ENCODE measurements at places on chromosomes 1 and 21.

GRCh38 chr21:32364387-32364786, 28.4 kb downstream of the URB1 start:
- no peak for DNase-seq

DNA sequence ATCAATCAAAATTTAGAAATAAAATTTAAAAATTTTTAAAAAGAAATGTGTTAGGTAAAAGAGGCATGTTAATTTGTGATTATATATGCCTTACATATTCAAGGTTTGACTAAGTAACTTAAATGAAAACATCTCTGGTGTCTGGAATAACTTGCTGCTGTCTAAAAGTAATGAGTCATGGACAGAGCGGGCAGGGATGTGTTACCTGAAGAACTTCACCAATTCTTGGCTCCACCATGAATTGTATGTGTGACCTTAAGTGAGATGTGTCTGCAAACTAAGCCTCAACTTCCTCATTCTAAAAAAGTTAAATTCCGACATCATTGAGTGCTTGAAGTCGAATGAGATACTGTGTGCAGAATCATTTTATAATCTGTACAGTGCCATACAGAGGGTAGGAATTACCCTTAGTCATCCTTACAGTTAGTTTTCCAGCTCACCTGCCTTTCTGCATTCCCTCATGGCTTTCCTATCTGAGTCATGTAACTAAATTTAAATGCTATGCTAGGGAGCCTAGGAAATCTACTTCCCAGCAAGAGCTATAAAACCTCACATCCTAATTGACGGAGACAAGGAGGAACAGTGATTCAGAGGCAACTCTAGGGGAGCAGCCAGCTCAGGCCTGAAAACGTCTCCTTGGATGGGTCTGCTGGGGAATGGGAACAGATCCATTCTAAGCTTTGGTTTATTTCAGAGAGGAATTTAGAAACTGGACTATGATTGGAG, 100.7 kb upstream of the TSPAN2 start:
- DNase-seq: no peak

- no peak for DNase-seq
Observed at GRCh38 chr1:25902462-25902861, 3.8 kb downstream of the STMN1 start.

GRCh38 chr1:7225711-7226505, 440.7 kb downstream of the CAMTA1 start:
- no peak for DNase-seq

DNA sequence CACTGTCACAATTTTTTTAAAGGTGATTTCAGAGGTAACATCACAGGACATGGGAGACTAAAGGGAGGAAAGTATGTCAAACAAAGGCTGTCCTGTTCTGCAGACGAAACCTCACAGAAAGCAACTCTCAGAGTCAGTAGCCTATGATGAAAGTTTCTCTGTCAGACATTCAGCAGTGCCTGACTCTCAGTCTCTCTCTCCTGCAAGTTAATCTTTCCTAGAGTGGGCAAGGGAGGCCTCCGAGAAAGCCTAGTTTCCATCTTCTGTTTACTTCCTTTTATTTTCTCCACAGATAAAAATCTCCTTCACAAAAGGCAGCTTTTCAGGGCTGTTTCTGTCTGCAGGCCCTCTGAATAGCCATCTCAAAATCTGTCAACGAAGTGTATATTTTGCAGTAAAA, 24.9 kb upstream of the FMO2 start:
- DNase-seq: no peak

GRCh38 chr1:51558375-51558924, 39.4 kb upstream of the EPS15 start:
- no peak for DNase-seq

DNA sequence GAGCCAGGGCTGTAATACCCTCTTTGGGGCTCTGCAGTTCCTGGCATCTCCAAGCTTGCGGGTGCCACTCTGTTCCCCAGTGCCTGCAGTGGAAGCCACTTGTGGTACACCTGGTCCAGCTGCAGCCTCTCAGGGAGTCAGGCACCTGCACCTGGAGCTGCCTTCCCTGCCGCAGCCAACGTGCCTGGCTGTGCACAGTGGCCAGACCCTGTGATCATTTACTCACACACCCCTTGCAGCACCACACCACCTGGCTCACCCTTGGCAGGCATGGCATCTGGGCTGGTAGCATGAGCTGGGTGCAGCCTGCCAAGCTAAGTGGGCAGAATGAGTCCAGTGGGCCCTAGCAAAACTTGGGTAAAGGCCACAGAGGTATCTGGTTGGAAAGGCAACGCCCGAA, 51.1 kb upstream of the NTPCR start:
- DNase-seq: no peak

- no peak for DNase-seq
Observed at GRCh38 chr1:77468257-77468948, 186.6 kb downstream of the AK5 start.

GRCh38 chr1:53633073-53633704, 105.8 kb downstream of the GLIS1 start:
- no peak for DNase-seq

DNA sequence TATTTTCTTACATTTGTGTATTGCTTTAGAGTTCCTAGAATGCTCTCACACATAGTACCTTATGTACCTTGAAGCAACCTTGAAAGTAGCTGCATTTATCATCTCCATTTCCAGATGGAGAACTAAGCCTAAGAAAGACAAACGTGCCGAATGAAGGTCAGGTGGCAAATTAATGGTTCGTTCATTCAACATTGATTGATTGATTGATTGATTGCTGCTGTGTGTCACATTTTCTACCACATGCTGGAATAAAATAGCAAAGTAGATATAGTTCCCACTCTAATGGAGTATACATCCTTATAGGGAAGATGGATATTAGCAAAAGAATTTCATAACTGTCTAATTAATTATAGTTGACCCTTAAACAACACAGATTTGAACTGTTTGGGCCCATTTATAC, 172.2 kb downstream of the SDCCAG8 start:
- DNase-seq: no peak
